Stimulated activated CD8-positive, alpha-beta memory T cell treated with anti-CD3 and anti-CD28 coated beads, Interleukin-7, amount 100 ng/mL, for 1 hour (primary cell): ENCODE measurements at places on chromosomes 5 and 9.

DNA sequence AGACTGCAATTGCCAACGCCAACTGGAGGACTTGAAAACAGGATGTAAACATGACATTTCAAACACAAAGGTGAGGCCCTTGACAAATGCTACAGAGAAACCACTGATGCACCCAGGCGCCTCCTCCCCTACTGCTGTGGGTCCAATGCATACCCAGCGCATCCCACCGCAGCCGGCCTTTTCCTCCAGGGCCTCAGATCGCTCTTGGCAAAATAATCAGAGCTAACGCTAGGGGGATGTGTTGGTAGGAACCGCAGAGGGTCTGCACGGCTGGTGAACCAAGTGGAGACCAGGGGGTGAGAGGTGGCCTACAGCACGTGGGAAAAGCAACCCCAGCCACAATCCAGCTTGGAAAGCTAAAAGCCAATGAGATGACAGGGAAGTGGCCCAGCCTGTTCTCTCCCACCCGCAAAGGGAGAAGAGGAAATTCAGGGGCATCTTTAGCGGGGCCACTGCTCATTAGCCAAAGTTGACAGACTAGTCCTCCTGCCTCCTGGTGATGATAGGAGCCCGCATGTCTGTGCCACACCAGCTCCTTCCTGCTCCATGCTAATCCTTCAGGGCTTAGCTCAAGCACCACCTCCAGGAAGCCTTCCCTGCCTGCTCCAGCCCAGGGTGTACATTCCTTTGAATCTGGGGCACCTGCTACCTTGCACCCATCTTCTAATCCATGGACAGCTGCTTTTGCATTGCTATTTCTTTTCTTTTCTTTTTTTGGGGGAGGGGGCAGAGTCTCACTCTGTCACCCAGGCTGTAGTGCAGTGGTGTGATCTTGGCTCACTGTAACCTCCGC, 5.9 kb downstream of the FAM163B start:
- no peak for DNase-seq

DNA sequence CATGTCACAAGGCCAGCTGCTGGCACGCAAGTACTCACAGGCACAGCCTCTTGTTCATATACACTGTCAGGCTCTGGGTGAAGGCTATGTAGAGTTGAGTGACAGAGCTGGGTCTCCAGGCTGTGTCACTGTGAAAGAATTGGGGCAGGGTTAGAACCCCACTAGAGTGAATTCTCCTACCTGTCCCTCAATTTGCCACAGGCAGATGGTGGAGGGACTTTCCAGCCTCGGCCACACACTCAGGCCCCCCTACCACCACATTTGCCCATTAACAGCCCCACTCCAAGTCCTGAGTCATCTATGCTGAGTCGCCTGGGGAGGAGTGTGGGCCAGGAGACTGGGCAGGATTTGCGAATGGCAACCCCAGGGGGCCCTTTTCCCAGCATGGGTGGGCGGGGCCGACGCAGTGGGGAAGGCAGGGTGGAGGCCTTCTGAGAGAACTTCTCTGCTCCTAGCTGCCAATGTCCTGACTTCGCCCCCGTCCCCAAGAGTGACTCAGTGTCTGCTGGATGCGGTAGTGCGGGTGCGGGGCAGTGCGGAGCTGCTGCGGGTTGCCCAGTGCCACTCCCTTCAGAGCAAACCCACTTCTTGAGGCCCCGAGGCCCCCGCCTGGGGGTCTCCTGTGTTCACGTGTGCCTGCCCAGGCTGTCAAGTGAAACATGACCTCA, 50.3 kb upstream of the PSD2 start:
- DNase-seq = no peak

GRCh38 chr5:147398860-147399259, 111.0 kb downstream of the DPYSL3 start:
- DNase-seq = no peak

GRCh38 chr9:125701351-125701750, 5.7 kb downstream of the MAPKAP1 start:
- DNase-seq = no peak

DNA sequence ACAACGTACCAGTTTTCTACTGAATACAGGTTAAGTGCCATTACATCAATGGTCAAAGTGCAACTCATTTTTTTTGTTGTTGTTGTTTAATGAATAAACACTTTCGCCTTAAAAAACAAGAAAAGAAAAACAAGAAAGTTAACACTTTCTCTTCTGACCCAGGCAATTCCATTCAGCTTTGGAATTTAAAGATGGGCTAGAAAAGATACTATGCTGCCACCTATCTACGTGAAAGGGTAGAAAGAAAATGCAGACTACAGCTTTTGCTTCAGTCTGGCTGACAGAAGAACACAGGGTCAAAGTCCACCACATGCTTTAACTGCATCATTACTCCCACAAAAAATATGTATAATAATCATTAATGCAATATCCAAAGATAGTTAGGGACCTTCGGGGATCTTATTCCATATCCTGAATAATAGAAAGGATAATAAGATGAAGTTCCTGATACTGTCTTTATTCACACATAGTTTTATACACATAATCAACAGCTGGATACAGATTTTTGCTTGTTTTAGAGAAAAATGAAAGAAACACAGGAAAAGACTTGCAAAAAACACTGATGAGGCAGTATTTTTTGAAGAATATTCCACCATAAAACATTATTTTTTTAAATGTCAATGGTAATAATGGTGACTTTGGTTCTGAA, 40.4 kb downstream of the ZDHHC21 start:
- DNase-seq = no peak

- no peak for DNase-seq
Measured at GRCh38 chr5:56984445-56984844, 32.5 kb upstream of the MIER3 start.

GRCh38 chr9:69157751-69158466, 16.2 kb upstream of the TJP2 start:
- DNase-seq = no peak

DNA sequence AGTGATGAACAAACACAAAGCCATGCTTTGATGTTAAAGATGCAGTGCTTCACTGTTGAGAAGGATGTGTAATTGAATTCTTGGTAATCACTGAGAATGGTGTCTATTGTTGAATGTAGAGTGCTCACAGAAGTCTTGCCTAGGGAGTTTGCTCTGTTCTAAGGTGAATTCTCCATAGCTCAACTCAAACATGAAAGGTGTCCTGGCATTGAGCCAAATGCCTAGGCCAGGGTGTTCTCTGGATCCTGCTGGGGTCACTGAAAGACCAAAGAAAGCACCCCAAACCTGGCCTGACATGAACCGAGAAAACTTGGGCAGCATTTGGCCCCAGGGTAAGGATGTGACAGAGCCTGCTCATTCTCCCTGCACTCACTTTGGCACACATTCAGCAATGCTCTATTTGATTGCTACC, 217.3 kb downstream of the ARL15 start:
- no peak for DNase-seq

DNA sequence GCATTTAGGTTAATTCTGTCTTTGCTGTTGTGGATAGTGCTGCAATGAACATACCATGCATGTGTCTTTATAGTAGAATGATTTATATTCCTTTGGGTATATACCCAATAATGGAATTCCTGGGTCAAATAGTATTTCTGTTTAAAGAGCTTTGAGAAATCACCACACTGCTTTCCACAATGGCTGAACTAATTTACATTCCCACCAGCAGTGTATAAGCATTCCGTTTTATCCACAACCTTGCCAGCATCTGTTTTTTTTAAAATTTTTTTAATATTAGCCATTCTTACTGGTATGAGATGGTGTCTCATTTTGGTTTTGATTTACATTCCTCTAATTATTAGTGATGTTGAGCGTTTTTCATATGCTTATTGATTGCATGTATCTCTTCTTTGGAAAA, 15.5 kb upstream of the TARS1 start:
- no peak for DNase-seq

DNA sequence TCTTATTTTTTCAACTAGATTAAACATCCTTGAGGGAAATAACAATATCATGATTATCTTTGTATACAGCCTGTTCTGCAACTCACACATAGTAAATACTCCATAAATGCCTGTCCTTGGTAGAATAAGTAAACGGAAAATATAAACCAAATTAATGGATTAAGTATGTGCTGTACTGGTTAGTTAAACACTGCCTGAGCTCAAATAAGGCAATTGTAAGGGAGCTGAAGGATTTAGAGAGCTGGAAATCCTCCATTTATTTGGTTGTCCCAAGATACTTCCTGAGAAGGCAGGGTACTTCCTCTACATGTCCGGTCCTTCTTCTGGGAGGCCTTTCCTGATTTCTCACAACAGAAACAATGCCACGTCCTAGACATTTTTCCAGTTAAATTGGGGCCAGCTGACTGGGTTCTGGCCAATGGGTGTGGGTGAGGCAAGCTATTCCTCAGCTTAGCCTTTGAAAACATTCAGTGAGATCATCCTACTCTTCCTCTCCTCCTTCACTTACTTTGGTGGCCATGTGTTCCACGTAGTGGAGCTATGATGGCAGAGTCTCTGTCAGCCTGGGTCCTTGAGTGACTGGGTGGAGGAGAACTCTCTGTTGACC, 8.5 kb upstream of the C1QTNF3 start:
- DNase-seq = no peak

DNA sequence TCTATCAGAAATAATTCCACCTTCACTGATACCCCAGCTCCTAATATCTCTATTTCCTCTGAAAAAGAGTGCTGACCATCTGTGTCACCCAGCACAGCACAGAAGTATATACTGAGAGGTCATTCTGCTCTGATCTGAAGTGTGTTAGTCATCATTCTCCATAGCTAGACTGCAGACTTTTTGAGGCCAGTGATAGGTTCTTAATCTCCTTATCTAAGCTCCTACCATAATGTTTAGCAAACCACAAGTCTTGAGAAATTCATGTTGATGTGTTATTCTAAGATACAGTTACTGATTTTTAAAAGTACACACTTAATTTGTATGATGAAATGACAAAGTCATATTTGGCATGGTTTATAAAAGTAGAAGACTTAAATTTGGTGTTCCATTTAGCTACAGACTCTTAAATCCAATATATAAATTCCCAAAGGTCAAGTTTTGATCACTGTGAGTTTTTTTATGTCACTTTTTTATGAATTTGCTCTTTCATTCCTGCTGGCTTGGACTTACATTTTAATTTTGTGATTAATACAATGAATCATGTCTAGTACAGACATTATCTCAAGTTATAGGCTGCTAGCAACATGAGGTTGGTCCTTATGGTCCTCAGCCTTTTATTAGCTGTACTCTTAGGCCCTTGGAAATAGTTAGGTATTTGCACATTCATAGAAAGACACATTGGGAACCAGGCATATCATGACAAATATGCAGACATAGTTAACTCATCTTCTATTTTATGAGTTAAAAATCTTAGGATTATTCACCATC, 380.8 kb downstream of the EBF1 start:
- DNase-seq = no peak

DNA sequence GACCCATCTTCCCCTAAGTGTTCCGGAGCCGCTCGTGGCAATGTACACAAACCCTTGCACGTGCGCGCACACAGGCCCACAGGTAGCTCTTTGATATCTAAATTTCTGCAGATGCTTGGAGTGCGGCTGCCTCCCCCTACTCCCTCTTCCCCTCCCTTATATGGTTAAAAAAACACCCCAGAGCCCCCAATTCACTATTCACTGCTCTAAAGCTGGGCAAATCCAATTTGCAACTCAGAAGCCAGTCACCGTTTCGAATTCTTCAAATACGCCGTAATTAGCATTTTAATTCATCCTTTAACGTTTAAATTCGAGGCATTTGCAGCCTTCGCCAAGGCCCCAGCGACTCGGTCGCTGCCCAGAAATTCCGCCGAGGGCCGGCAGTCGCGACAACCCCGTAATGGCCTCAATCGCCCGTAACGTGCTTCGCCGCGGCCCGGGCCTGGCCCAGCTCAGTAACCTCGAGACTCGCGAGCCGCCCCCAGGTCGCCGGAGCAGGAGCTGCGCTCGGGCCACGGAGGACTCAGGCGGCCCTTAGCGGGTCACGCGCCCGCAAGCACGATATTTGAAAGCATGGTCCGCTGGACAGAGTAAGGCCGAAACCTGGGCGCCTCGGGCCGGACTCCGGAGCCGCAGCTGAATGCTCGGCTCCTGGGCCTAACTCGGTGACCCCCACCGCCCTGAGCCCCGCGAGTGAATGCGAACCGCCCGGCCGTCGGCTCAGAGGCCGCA, 1.3 kb downstream of the IRX2 start:
- DNase-seq = no peak

- no peak for DNase-seq
Measured at GRCh38 chr9:79572032-79572607, 355 bp downstream of the TLE4 start.

DNA sequence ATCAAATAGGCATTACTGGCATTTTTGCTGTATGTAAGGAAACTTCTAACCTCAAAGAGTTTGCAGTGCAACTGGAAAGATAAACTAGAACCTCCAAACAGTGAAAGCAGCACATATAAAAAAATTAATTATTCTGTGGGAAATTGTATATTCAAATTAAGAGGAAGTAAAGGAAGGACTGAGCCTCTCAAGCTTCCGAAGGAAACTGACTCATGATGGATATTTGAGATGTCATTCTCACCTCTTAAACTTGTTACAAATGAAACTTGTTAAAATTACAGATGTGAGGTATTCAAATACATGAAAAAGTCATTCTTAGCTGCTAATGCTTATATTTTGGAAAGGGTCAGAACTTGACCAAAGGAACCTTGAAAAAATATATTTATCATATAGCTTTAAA, 538.7 kb downstream of the PDE4D start:
- no peak for DNase-seq

DNA sequence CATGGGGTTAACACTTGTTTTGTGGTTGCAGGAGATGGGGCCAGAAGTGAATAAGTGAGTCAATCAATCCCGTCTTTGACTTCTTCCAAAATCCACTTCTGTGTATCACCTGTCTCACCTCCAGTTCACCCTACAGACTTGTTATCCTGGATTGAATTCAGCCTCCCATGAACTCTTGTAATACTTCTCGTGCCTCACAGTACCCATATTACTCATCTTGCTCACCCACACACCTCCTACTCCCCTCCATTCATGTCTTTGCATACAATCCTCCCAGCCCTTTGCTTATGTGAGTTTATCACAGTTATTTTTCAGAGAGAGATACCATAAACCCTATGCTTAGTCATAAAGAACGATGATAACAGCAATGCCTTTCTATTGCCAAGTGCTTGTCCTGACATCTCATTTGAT, 52.9 kb upstream of the PAPPA start:
- no peak for DNase-seq

GRCh38 chr9:106600955-106601560, 261.9 kb upstream of the ZNF462 start:
- no peak for DNase-seq

- no peak for DNase-seq
Measured at GRCh38 chr9:90894986-90895687, 93.5 kb downstream of the SYK start.

GRCh38 chr9:134099123-134099761, 31.4 kb upstream of the BRD3 start:
- peak; percentile 32 for DNase-seq

DNA sequence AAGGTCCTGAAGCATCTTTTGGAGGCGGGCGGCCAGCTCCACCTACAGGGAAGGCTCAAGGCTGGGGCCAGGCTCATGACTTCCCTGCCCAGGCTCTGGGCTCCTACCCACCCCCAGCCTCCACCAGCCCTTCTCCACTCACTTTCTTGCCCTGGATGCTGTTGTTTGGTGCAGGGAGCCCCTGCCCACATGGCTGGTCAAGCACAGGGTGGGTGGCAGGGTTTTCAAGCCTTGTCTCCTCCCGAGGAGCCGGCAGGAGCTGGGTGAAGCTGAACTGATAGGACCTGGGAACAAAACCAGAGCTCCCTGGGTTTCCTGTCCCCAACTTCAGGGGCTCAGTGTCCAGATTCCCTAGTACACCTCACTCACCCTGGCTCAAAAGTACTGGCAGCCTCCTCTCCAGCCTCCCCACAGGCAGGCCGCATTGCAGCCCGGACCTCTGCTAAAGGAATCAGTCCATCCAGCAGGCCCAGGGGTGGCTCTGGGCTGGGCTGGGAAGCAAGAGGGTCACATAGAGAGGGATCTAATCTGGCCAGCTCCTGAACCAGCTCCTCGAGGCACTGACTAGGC, 6.9 kb downstream of the SHROOM1 start:
- DNase-seq = no peak
